ENCODE measurements at places on chromosomes 1 and 21.

- peak; percentile 15 for DNase-seq
Measured at GRCh38 chr1:214404571-214405213, 123.7 kb downstream of the SMYD2 start.

GRCh38 chr1:205510308-205510950, 6.0 kb downstream of the CDK18 start:
- DNase-seq = no peak

DNA sequence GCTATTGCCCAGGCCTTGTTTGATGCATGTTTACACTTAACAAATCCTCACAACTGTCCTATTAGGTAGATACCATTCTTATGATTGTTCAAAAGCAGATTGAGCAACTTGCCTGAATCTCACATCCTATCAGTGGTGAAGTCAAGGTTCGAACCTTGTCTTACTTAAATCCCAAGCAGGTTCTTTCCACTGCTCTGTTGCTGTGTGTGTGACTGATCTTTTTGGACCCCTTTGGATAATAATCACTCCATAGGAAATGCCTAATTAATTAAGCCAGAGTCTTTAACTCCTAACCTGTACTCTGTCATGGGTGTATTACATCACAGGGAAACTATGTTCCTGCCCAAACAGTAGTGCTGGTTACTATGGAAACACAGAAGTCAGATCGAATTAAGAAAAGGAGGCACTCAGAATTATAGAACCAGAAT, 84.2 kb downstream of the SPATA46 start:
- no peak for DNase-seq

- DNase-seq = no peak
Measured at GRCh38 chr1:220999872-221000863, 120.9 kb downstream of the HLX start.

GRCh38 chr1:25523542-25523941, 19.9 kb upstream of the LDLRAP1 start:
- no peak for DNase-seq

DNA sequence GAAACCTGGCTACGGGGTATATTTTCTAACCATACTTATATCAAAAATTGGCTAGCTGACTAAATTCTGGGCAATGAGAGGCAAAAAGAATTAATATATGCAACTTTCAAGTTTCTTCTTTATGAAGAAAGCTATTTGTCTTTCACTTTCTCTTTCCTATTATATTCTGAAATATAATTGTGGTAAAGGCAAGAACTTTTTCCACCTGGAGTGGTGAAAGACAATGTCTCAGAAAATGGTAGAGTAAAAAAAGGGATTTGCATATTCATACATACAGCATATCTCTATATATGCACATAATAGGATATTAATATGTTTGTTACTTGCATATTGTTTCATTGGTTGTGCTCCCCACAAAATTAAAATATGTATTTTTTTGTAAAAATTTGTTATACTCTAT, 793.8 kb downstream of the PLA2G4A start:
- DNase-seq = no peak

Measured in PC-9 (cell line).